ENCODE measurements at places on chromosomes 12 and 14. TPM values are rescaled to one million over a fixed set of nuclear protein-coding genes. Genes with fewer than 3 reads are reported as not detected.

SPTB gene
- total RNA-seq = 2.5 TPM

METAP2 gene
- 74.8 TPM for total RNA-seq

PIWIL1 gene
- total RNA-seq = not detected

MYO1H gene
- total RNA-seq = not detected

ALX1 gene
- total RNA-seq = not detected

JPH4 gene
- 0.83 TPM for total RNA-seq

KRT72 gene
- not detected for total RNA-seq

PPFIA2 gene
- 2.9 TPM for total RNA-seq

CCDC38 gene
- not detected for total RNA-seq

VDR gene
- total RNA-seq = 1.7 TPM

NGB gene
- total RNA-seq = 2.9 TPM

PCED1B gene
- total RNA-seq = 0.92 TPM

TMPO gene
- 52.7 TPM for total RNA-seq

EEF1AKMT3 gene
- total RNA-seq = 8.8 TPM

CCDC196 gene
- not detected for total RNA-seq

KCNA5 gene
- 2.5 TPM for total RNA-seq

HELB gene
- total RNA-seq = 2.1 TPM

GNG2 gene
- 19.2 TPM for total RNA-seq

LRCOL1 gene
- total RNA-seq = not detected

IQSEC3 gene
- total RNA-seq = 1.9 TPM

OTOGL gene
- 1.6 TPM for total RNA-seq

GOLGA3 gene
- total RNA-seq = 108 TPM

RILPL1 gene
- 19.9 TPM for total RNA-seq

OAS2 gene
- total RNA-seq = 4.8 TPM

TTC8 gene
- total RNA-seq = 29.9 TPM

ATXN7L3B gene
- 25.7 TPM for total RNA-seq

KCNC2 gene
- total RNA-seq = 0.19 TPM

PLCZ1 gene
- total RNA-seq = not detected

B4GALNT3 gene
- total RNA-seq = under 0.01 TPM

All from esophagus muscularis mucosa (tissue), 4 donors.